ENCODE measurements at places on chromosomes 13 and 19.
A peak's percentile ranks its signal among the peaks of the same experiment; 100 is the strongest.

DNA sequence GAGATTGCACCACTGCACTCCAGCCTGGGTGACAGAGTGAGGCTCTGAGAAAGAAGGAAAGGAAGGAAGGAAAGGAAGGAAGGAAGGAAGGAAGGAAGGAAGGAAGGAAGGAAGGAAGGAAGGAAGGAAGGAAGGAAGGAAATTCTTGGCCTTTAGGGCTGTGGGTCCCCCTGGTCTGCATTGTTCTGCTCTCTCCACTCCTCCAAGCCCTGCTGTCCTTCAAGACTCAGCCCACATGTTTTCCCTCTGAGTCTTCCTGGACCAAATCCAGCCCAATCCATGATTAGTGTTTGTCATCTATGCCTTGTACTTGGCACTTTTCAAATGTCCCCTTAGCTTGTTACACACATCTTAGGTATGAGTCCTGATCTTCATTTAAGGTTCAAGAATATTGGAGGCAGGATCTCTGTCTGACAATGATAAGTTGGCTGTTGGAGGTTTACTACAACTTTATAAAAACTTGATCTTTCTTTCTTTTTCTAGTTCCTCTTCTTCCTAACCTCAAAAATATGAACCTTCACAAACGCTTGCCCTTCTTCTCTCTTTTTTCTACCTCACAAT lies 48.8 kb upstream of the INTS6 start:
- DNase-seq, result no peak

- no peak for DNase-seq
These were observed 208.5 kb downstream of the TSHZ3 start for GRCh38 chr19:31140717-31141116.

GRCh38 chr19:55116232-55116858 lies 1.1 kb downstream of the PPP1R12C start:
- DNase-seq, result no peak

DNA sequence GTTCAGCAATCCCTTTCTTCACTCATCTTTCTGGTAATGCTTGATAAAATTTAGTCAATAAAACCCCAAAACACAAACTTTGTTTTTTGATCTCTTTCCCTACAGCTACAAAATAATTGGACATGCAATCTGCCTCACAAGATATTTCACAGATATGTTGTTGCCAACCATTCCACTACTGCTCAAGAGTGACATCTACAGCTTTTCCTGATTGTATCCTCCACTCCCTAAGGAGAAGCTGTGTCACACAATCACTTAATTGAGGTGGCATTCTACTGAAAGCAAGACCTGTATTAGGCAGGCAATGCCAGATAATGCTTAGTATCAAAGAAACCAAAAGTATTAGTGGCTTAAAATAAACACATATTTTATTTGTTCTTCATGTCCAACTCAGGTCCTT lies 1646.2 kb upstream of the SPRY2 start:
- DNase-seq, result no peak

GRCh38 chr19:1917146-1917545 lies 11.9 kb downstream of the ADAT3 start:
- no peak for DNase-seq

GRCh38 chr13:30305456-30305970 lies 1.8 kb downstream of the KATNAL1 start:
- no peak for DNase-seq

- no peak for DNase-seq
These were observed 467.2 kb downstream of the ITGBL1 start for GRCh38 chr13:101919541-101920181.

GRCh38 chr19:40716031-40716481 lies 630 bp downstream of the COQ8B start:
- peak; percentile 44 for DNase-seq

DNA sequence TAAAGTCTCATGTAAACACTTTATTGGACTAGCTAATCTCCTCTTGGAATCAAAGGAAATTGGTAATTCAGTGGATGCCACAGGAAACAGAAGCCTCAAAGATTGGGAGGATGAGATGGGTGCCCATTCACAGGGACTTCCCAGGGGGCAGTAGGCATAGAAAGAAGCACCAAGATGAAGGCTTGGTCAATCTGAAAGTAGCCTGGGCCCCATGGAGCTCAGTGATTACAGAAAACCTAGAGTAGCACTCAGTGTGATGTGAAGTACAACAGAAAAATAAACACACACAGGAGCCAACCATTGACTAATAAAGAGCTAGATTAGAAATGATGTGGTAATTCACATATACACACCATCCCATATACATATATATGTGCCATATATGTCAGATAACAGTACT lies 560.6 kb downstream of the TBC1D4 start:
- no peak for DNase-seq

GRCh38 chr13:92028695-92029094 lies 630.3 kb downstream of the GPC5 start:
- no peak for DNase-seq

GRCh38 chr13:78197231-78197630 lies 278.6 kb upstream of the EDNRB start:
- no peak for DNase-seq

DNA sequence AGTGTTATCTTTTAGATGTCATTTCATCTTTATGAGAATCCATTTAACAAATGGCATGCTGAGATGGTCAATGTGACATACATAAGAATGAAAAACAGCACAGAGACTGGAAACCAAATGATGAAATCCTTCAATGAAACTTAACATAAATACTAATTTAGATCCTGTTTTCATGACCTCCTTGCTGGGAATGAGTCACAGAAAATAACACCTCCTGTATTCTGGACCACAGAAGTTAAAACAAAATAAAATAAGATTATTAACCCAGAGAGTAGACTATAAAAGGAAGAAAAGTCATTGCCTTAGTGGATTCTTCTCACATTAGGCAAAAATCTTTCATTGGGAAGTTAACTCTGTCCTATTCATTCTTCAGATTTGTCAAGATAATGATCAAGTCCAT lies 1.6 kb downstream of the DIAPH3 start:
- DNase-seq, result no peak

DNA sequence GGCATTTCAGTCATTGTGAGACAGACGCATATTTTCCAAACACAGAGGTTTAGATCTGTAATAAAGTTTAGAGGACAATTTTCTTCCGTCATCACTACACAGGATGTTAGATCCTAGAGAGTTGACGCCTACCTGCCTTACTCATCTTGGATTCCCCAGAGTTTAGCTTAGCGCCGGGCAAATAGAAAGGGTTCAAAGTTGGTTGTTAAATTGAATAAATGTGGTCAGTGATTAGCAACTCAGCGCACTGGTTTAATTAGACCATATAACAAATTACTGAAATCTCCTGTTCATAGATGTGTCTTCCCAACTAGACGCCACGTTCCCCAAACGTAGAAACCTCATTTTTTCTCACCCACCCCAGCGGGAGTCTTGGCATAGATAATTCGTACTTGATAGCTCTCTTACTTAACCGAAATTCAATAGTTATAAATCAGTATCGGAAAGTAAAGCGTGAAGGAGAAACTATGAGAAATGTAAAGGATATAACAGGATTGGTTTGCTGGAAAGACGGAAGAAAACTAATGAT lies 726 bp upstream of the UFM1 start:
- no peak for DNase-seq

DNA sequence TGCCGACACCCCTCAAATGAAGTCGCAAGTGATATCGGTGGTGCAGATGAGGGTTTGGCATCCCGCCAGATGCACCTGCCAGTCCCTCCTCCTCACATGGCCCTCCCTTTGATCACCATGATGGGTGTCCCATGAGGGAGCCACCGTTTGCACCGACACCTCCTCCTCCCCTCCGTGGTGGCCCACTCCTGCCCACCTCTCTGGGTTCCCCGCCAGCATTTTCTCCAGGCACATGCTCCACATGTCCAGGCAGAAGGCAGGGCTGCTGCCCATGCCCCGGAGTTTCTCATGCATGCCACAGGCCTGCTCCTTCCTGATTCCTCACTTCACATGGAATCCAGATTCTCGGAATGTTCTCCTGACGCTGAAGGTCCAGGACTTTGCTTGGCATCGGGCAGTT lies 49.3 kb downstream of the COL4A2 start:
- no peak for DNase-seq

GRCh38 chr19:49106648-49107135 lies 7.5 kb upstream of the LIN7B start:
- DNase-seq, result peak; percentile 34

DNA sequence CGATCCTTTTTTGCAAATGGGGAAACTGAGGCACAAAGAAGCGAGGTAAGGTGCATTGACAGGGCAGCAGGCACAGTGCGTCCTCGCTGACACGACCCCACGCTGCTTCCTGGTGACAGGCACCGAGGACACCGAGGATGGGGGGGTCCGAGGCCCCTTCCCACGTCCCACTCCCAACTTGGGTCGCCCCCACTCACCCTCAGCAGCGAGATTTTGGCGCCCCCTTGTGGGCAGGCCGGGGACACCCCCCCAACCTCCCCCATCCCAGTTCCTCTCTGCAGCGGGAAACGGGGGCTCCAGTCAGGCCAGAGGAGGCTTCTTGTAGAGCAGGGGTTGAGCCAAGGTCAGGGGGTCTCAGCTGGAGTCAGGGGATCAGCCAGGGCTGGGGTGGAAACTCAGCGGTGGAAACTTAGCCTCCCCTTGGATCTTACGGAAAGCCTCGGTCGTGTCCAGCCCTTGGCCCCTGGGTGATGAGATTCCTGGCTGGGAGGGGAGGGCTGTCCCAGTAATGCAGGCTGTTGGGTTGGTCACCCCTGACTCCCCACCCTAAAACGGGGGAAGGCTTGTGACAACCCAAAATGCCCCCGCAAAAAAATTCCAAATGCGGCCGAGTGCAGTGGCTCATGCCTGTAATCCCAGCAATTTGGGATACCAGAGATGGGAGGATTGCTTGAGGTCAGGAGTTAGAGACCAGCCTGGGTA lies 8.2 kb downstream of the SMIM24 start:
- DNase-seq, result no peak

GRCh38 chr19:38617283-38617763 lies 430 bp downstream of the MAP4K1 start:
- DNase-seq, result no peak

DNA sequence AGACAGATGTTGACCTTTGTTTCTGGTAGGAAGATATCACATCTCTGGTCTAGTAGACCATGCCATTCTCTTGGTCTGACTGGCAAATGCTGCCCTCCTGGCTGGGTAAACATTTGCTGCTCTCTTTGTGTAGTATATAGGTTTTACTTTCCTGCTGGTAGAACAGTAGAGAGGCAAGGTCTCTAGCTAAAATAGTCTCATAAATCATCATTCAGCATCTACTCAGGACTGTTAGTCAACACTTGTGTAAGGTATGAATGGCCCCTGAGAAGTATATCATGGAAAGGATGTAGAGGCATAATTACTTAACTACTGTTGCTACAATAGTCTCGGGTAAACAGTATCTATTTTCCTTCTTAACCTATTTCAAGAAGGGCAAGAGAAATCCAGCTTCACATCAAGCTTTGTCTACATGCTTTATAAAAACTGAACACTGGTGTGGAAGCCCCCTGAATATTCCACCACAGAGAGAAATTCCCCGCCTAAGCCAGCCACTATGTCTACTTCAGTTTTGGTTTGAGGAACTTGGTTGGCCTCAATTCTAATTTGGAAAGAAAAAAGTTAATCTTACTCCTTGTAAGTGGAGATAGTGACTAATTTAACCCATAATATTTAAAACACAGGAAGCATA lies 18.4 kb upstream of the MYCBP2 start:
- no peak for DNase-seq

DNA sequence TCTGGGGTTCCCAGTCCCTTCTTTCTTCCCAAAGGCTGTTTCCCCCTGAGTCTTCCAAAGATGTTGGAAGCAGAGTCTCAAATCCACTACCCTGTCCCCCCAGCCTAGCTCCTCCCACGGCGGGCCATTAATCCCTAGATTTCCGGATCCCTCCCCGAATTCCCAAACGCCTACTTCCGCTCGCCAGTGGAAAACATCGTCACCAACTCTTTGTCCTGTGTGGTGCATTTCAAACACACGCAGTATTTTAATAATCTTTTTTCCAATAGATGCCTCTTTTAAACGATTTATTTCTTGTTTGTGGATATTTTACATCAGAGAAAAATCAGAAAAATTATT lies 610 bp downstream of the ZNF791 start:
- DNase-seq, result no peak

- DNase-seq, result no peak
These were observed 306.5 kb downstream of the KCTD12 start for GRCh38 chr13:76579701-76580100.

DNA sequence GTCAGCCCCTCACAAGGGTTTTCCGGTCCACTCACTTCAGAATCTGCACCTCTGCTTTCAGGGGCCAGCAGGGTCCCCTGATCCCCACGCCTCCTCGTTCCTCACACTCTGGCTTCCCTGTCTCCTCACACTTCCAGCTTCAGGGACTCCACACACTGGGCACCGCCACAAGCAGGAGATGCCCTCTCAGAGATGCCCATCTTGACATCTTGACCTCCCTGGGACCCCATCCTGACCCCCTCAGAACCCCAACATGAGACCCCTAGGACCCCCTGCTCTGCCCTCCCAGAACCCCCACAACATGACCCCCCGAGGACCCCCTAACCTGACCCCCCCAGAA lies 2.7 kb downstream of the MAP2K2 start:
- no peak for DNase-seq

- no peak for DNase-seq
These were observed 13.1 kb upstream of the ZNF888 start for GRCh38 chr19:52936151-52936953.

GRCh38 chr13:100941377-100942368 lies 267.1 kb upstream of the TMTC4 start:
- DNase-seq, result no peak

GRCh38 chr19:18306209-18306887 lies 16.5 kb downstream of the LSM4 start:
- DNase-seq, result no peak

- DNase-seq, result no peak
These were observed 11.7 kb downstream of the UGGT2 start for GRCh38 chr13:96041326-96042110.

- DNase-seq, result no peak
These were observed 21.0 kb upstream of the ZNF43 start for GRCh38 chr19:21856773-21857514.

DNA sequence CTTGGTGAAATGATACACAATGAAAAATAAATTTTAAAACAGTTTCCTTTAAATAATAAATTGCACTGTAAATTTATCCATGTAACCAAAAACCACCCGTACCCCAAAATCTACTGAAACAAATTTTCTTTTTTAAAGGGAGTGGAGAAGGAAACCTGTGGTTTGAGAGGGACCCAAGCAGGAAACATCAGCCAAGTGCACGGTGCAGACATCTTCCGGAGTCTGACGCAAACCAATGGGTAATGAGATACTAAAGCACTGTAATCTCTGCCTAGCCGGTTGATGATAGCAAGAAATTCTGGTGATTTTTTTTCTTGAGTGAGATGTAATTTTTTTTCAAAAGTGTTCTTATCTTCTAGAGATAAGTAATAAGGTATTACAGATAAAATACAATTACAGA lies 115.4 kb downstream of the ABCC4 start:
- DNase-seq, result peak; percentile 13

DNA sequence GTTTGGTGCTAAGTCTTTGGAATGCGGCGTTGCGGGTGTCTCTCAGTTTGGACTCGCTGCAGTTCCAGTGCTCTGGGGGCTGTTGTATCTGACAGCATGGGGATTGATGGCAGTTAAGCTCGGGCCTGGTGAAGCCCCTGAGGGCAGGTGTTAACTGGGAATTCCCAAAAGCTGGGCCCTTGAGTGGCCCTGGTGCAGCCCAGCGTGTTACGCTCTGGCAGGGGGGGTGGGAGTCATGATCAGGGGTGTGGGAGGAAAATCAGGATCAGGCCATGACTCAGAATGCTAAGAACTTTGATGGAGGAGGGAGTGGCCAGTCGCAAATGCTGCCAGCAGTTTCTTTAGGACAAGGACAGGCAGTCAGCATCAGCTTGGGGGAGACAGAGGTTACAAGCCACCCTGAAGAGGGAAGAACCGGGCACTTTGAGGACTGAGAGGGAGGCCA lies 19.6 kb downstream of the AP2A1 start:
- DNase-seq, result no peak

Measured in stimulated activated CD8-positive, alpha-beta memory T cell treated with anti-CD3 and anti-CD28 coated beads, Interleukin-7, amount 100 ng/mL, for 1 hour (primary cell).